Lung (tissue), 17 donors: ENCODE measurements at places on chromosomes 3 and 15. TPM values are rescaled to one million over a fixed set of nuclear protein-coding genes. Genes with fewer than 3 reads are reported as not detected.

FES gene
- 62.9 TPM for total RNA-seq

ZIC1 gene
- total RNA-seq, result not detected

GRCh38 chr3:178385280-178385952, 150.8 kb upstream of the KCNMB2 start:
- peak overlapping the region; percentile 85 for H3K27ac ChIP-seq
- peaks cover 27% of the 10 kb centered on the region for H3K4me1 ChIP-seq
- H3K27me3 ChIP-seq, result no peaks in the 10 kb centered on the region
- no peak overlapping the region for H3K4me3 ChIP-seq

- H3K4me3 ChIP-seq, result no peak overlapping the region
- H3K27me3 ChIP-seq, result no peaks in the 10 kb centered on the region
- H3K27ac ChIP-seq, result no peak overlapping the region
Measured at GRCh38 chr3:156334841-156335545, 214.6 kb downstream of the KCNAB1 start.

DNA sequence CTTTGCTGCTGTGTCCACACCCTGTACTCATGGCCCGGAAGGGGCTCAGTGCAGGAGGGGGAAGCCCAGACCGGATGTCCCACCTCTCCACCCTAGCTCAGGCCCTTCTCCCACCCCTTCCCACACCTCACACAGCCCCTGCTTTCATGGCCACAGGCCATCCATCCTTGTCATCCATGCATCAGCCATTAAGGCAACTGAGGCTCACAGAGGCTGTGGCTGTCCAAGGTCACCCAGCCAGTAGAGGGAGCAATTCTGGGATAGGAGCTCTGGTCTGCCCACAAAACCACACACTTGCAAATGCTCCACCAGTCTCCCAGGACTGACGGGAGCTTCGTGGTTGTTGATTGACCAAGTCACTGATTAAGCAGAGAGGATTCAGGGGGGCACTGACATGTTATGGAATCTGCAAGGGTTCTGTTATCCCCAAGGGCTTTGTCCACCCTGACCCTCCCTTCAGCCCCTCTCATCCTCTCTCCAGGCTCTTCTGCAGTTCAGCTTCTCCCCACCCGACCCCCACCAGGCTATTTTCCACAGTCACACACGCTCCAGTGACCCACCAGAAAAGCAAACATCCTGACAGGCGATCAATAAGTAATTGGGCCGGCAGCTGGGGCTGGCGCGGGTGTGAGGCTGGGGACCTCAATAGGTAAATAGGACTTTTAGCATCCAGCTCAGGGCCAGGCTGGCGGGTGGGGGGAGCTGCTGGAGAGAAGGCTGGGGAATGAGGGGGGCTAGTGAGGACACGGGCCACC, 15.1 kb downstream of the LINGO1 start:
- no peaks in the 10 kb centered on the region for H3K27me3 ChIP-seq
- H3K4me3 ChIP-seq, result no peak overlapping the region
- DNase-seq, result no peak
- no peak overlapping the region for H3K27ac ChIP-seq
- H3K4me1 ChIP-seq, result no peaks in the 10 kb centered on the region

- H3K36me3 ChIP-seq, result peaks cover 42% of the 10 kb centered on the region
- no peak overlapping the region for H3K4me3 ChIP-seq
- peaks cover 11% of the 10 kb centered on the region for H3K4me1 ChIP-seq
- no peaks in the 10 kb centered on the region for H3K27me3 ChIP-seq
- H3K27ac ChIP-seq, result no peak overlapping the region
Measured at GRCh38 chr15:40899536-40900207, 5.4 kb downstream of the VPS18 start.

DNA sequence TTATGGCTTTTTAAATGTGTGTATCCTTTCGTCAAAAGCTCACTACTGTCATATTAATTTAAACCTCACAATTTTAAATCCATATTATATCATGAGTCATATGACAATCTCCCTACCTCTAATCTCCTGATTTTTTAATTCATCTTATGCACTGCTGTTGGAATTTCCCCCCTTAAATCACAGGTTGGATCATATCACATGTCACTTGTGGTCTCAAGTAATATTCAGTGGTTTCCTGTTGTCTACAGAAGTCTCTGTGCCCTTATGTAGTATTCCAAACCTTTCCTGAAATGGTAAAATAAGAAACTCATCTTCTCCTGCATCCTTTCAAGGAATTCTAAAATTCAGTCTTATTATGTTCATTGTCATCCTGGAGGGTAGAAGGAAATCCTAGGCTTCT, 116.0 kb upstream of the CBLB start:
- H3K36me3 ChIP-seq, result no peaks in the 10 kb centered on the region
- H3K4me3 ChIP-seq, result no peak overlapping the region
- H3K4me1 ChIP-seq, result no peaks in the 10 kb centered on the region
- no peak overlapping the region for H3K27ac ChIP-seq
- DNase-seq, result no peak

DNA sequence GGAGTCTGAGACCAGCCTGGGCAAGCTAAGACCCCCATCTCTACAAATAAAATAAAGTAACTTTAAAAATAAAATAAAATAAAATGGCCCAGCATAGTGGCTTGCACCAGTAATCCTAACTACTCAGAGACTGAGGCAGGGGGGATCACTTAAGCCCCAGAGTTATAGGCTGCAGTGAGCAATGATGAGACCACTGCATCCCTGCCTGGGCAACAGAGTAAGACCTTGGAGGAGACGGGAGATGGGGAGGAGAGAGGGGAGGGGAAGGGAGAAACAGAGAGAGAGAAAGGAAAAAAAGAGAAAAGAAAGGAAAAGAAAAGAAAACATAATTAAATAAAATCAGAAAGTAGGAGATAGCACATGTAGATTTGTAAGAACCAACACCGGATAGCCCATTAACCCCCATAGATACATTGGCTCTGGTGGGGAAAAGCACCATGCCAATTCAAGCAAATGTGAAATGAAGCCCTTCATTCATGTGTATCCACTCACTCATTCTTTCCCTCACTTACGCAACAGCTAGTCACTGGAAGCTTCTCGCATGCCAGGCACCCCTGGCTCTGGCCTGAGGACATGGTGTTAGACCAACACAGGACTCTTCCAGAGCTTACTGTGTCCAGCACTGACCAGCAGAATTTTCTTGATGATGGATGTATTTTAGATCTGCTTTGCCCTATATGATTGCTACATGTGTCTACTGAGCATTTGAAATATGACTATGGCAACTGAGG, 183.2 kb downstream of the MAGI1 start:
- H3K36me3 ChIP-seq, result no peaks in the 10 kb centered on the region
- DNase-seq, result no peak
- H3K4me3 ChIP-seq, result no peak overlapping the region
- H3K27ac ChIP-seq, result no peak overlapping the region
- H3K4me1 ChIP-seq, result no peaks in the 10 kb centered on the region
